ENCODE measurements at places on chromosomes 3 and 15.

GRCh38 chr3:128786434-128787020 is 60.5 kb downstream of the RAB7A start:
- no peak for DNase-seq

- DNase-seq: no peak
Observed at GRCh38 chr15:85008474-85009260, 27.0 kb downstream of the PDE8A start.

GRCh38 chr3:195003893-195004289 is 267.1 kb downstream of the XXYLT1 start:
- DNase-seq: no peak

DNA sequence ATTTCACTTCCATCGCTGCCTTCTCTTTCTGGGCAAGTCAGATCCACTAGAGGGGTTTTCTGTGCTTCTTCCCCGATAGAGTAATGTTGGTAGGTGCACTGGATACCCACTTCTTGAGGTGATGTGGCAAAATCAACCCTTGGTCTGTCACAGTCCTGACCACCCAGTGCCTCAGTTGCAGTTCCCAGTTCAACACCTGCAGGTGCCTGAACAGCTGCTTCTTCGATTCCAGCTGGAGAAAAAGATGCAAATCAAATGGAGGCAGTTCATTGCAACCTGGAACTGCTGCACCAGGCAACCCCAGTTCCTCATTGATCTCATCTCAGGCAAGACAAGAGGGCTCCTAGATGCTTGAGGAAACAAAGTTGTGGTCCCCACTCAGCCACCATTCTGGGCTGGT is 186.6 kb downstream of the UBE2E2 start:
- DNase-seq: no peak

DNA sequence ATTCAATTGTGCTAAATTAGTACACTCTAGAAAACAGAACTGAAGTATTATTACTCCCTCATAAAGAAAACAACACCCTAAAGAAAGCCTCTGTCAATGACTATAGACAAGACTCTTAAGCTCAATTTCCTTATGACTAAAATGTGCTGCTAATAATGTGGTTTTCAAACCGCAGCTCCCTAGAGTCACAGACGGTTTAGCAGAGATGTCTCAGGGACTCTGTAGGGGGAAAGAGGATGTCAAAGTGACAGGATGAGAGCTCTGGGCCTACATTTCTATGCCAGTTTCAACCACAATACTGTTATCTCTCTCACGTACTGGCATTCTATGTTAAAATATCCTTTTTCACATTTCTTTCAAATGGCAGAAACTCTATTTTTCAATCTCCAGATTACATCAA is 37.6 kb upstream of the WDR49 start:
- no peak for DNase-seq

GRCh38 chr15:99504823-99505551 is 60.8 kb upstream of the MEF2A start:
- DNase-seq: no peak

DNA sequence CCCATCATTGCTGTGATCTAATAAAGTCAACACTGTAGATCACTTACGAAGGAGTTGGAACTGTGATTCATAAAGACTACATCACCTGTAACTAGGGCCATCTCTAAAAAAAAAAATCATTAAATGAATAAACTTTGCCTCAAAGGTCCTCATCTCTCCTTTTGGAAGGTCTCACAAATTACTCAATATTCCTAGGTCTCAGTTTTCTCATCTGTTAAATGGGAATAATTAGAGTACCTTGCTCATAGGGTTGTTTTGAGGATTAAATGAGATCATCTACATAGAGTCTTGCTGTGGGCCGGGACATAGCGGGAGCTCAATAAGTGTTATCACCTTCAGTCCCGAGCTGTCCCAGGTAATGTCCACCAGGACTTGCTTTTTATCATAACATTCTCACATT is 335.1 kb upstream of the PROK2 start:
- DNase-seq: no peak

GRCh38 chr3:16311960-16312451 is 47.0 kb downstream of the OXNAD1 start:
- DNase-seq: no peak

GRCh38 chr3:167605871-167606270 is 47.9 kb downstream of the WDR49 start:
- DNase-seq: no peak

- DNase-seq: no peak
Observed at GRCh38 chr3:120559242-120560061, 36.7 kb upstream of the NDUFB4 start.

GRCh38 chr15:29910068-29910467 is 87.8 kb upstream of the TJP1 start:
- no peak for DNase-seq

DNA sequence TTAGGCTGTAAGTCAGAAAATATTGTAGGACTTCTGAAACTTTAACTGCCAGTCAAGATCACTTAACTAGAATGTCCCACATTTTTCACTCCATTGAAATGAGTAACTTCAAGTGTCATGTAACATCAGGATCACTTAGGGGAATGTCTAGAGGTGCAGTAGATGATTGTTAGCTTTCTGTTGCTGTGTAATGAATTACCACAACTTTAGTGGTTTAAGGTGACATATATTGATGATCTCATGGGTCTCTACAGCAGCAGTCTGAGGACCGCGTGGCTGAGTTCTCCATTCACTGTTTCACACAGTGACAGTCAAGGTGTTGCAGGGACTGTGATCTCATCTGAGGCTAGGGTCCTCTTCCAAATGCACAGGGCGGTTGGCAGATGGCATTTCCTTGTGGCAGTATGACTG is 82.7 kb downstream of the SLC25A26 start:
- no peak for DNase-seq

- DNase-seq: no peak
Observed at GRCh38 chr15:63719281-63719680, 114.5 kb downstream of the HERC1 start.

DNA sequence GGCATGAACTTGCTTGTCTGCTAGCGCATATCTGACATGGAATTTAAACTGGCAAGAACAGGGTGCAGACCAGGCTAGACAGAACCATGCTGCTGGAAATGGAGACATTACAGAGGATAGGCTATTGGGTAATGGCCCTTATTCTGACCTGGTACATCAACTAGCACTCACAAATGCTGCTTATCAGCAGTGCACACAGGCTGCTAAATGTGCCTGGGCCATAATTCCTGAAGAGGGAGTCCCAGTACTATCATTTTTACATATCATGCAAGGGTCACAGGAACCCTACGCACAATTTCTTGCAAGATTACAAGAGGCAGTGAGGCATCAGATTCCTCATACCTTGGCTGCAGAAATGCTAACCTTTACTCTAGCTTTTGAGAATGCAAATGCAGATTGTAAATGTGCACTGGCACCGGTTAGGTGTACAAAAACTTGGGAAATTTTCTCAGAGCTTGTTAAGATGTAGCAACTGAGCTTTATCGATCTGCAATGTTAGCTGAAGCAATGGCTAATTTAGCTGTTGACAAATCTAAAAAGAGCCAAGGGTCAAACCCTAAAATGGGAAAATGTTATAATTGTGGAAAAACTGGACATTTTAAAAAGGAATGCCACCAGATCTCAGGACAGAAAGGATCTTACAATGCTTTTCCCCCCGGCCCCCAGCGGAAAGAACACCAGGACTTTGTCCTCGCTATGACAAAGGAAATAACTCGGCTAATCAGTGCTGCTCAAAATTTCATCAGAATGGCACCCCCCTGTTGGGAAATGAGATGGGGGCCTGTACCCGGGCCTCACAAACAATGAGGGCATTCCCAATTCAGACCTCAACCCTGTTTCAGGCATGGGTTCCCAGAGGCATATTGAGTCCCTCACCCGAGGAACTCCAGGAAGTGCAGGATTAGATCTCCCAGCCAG is 21.1 kb downstream of the CCRL2 start:
- DNase-seq: no peak
